ENCODE measurements at places on chromosomes 1 and 21. TPM values are rescaled to one million over a fixed set of nuclear protein-coding genes. Genes with fewer than 3 reads are reported as not detected.

The FMOD gene
- 0.45 TPM for total RNA-seq

The LDLRAD1 gene
- total RNA-seq, result not detected

DNA sequence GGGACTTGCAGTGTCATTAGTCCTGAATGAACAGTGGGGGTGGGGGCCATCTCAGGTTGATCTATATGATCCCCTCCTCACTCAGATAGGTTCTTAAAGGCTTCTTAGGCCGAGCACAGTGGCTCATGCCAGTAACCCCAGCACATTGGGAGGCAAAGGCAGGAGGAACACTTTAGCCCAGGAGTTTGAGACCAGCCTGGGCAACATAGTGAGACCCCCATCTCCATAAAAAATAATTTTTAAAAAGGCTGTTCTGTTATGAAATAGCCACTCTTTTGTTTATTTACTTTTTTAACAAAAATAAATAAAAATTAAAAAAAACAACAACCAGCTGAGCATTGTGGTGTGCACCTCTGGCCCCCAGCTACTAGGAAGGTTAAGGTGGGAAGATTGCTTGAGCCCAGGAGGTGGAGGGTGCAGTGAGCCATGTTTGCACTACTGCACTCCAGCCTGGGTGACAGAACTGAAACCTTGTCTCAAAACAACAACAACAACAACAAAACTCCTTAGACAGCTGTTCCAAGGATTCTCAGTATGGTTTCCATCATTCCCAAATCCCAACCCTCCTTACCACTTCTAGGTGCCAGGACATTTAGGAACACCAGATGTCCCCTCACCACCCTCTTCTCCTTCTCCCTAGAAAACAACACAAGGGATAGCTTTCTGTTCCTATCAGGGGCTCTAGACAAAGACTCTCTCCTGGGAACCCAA, 2.0 kb upstream of the TRAPPC3 start:
- no peak for DNase-seq

The SIKE1 gene
- 59.4 TPM for total RNA-seq

GRCh38 chr21:34570313-34570712, 44.6 kb downstream of the RCAN1 start:
- DNase-seq, result no peak

DNA sequence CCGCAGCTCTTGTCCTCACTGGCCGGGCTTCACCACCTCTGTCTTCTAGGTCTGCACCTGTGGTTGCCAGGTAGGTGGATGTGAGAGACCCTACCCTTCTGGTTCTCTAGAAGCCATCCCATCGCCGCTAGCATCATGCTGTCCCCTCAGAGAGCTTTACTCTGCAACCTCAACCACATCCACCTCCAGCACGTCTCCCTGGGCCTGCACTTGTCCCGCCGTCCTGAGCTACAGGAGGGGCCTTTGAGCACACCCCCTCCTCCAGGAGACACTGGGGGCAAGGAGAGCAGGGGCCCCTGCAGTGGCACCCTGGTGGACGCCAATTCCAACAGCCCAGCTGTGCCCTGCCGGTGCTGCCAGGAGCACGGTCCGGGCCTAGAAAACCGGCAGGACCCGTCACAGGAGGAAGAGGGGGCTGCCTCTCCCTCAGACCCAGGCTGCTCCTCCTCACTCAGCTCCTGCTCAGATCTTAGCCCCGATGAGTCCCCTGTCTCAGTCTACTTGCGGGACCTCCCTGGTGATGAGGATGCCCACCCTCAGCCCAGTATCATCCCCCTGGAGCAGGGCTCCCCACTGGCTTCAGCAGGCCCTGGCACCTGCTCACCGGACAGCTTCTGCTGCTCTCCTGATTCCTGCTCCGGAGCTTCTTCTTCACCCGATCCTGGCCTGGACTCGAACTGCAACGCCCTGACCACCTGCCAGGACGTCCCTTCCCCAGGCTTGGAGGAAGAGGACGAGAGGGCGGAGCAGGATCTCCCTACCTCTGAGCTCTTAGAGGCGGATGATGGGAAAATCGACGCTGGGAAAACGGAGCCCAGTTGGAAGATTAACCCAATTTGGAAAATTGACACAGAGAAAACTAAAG, 1.2 kb downstream of the RUSC1 start:
- DNase-seq, result no peak

- no peak for DNase-seq
Observed at GRCh38 chr1:55244476-55245099, 29.4 kb upstream of the USP24 start.

The SIK1 gene
- total RNA-seq, result 3.4 TPM

DNA sequence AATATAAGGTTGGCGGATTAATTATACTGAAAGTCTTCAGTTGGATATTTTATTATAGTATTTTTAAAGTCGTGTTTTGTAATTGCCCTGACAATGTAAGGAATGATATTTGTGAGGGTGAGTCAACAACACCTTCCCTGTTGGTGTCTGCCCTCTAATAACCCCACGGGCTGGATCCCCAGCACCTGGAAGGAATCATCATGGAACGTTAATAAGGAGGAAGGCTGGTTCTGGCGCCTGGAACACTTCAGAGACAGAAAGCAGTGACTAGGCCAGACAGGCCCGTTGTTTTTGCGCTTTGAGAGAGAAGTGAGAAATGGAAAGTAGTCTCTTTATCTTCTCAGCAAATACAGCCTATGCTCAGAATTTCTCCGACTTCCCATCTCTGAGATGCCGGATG, 31.6 kb downstream of the TEX35 start:
- no peak for DNase-seq

DNA sequence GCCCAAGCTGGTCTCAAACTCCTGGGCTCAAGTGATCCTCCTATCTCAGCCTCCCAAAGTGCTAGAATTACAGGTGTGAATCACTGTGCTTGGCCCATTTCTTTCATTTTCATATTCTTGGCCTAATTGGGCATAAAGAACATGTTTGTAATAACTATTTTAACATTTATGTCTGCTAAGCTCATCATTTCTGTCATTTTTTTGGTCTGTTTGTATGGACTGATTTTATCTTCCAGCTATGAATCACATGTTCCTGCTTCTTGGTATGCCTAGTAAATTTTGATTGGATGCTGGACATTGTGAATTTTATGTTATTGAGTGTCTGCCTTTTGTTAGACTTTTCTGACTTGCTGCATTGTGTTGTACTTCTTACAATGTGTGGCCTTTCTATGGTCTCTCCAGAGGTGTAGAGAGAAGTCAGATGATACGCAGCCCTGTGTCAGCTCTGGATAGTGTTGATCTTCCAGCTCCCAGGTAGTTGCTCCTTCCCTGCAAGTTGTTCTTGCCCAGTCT, 39.0 kb upstream of the PPM1J start:
- no peak for DNase-seq

- no peak for DNase-seq
Observed at GRCh38 chr1:242008826-242009495, 10.1 kb upstream of the MAP1LC3C start.

The RSPO1 gene
- not detected for total RNA-seq

DNA sequence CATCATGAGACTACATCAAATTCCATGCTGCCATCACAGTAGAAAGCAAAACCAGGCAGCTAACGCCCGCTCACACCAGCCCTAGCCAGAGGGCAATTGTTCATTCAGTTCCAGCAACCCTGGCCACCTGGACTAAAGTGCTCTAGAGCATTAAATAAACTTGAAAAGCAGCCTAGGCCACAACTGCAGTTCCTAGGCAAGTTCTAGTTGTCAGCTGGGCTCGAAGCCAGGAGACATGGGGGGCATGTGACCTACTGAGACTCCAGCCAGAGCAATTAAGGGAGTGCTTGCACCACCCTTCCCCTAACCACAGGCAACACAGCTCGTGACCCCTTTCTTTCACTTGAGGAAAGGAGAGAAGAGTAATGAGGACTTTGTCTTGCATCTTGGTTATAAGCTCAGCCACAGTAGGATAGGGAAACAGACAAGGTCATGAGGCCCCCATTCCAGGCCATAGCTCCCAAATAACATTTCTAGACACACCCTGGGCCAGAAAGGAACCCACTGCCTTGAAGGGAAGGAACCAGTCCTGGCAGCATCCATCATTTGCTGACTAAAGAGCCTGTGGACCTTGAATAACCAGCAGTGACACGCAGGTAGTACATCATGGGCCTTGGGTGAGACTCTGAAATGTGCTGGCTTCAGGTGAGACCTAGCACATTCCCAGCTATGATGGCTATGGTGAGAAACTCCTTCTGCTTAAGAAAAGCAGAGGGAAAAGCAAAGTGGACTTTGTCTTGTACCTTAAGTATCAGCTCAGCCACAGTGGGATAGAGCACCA, 77.0 kb downstream of the ZZZ3 start:
- no peak for DNase-seq

The RNU1-4 gene
- total RNA-seq, result 1,691 TPM

DNA sequence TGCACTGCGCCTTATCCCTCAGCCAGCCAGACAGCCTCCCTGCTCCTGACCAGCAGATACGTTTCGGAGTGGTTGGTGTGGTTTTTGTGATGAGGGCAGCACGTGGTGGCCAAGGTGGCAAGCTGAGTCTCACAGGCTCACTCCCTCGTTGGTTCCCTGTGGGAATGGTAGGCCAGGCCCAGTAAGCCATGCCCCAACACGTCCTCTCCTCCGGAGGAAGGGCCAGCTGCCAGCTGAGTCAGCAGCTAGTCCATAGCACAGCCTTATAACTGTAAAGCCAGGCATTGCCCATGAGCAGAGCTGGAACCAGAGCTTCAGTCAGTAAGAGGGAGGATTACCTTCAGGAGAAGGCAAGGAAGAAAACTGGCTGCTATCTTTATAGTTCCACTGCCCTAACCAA, 29.5 kb downstream of the SZRD1 start:
- no peak for DNase-seq

GRCh38 chr1:54849219-54850068, 37.6 kb downstream of the DHCR24 start:
- DNase-seq, result no peak

GRCh38 chr1:245378311-245378722, 223.5 kb downstream of the KIF26B start:
- no peak for DNase-seq

The TLR5 gene
- total RNA-seq, result 0.15 TPM

GRCh38 chr1:52216907-52217458, 75.1 kb downstream of the ZFYVE9 start:
- DNase-seq, result no peak

The S100A7 gene
- total RNA-seq, result not detected

GRCh38 chr1:87305151-87305550, 23.5 kb upstream of the LMO4 start:
- no peak for DNase-seq

The CHD1L gene
- 70.9 TPM for total RNA-seq

The ATP6V1G3 gene
- total RNA-seq, result not detected

GRCh38 chr1:42979036-42979430, 20.4 kb upstream of the SLC2A1 start:
- no peak for DNase-seq

GRCh38 chr1:21911205-21912001, 25.7 kb downstream of the HSPG2 start:
- no peak for DNase-seq

The CELA3A gene
- total RNA-seq, result not detected

- no peak for DNase-seq
Observed at GRCh38 chr1:203052601-203053000, 26.3 kb downstream of the PPFIA4 start.

- no peak for DNase-seq
Observed at GRCh38 chr1:154454386-154455120, 47.5 kb upstream of the TDRD10 start.

The RGS18 gene
- total RNA-seq, result 0.28 TPM

The DMRTA2 gene
- total RNA-seq, result not detected

GRCh38 chr1:89620664-89621063, 12.3 kb upstream of the LRRC8C start:
- no peak for DNase-seq

The KIAA0040 gene
- total RNA-seq, result 80.2 TPM

DNA sequence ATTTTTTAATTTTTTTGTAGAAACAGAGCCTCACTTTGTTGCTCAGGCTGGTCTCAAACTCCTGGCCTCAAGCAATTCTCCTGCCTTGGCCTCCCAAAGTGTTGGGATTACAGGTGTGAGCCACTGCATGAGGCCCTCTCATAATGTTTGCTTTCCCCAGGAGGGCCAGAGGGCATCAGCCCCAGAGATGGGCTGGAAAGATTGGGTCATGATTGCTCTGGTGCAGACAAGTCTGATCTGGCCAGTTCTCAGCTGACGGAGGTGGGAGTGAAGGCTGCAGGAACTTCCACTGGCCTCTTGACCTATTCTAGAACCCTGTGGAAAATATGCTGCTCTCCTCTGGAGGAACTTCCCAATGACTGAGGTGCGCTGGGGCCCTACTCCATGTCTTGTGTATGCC, 43.4 kb upstream of the RD3 start:
- DNase-seq, result no peak

The MX2 gene
- total RNA-seq, result 167 TPM

The SLAMF7 gene
- 13.7 TPM for total RNA-seq

The LEMD1 gene
- 1.1 TPM for total RNA-seq

GRCh38 chr1:8018492-8019228, 7.4 kb downstream of the ERRFI1 start:
- DNase-seq, result no peak

DNA sequence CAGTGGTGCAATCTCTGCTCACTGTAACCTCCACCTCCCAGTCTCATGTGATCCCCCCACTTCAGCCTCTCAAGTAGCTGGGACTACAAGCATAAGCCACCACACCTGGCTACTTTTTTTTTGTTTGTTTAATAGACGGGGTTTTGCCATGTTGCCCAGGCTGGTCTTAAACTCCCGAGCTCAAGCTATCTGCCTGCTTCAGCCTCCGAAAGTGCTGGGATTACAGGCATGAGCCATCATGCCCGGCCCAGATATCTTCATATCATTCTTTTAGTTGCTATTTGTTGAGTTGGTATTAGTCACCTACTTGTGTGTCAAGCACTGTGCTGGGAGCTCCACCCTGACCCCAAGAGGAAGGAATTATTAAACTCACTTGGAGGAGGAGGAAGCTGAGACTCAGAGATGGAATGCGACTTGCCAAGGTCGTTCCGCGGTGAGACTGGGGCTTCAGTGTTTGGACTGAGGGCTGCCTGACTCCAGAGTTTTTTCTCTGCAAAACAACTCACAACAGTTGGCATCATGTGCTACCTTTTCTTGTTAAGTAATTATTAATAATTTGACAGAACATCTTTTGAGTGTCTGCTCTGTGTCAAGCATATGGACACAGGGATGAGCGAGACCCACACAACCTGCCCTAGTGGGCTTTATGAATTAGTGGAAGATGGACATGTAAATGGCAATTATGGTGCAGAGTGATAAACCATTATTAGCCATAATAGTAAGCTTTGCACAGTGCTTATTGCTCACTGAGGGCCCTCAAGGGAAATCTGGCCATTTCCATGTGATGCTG, 132.0 kb downstream of the FOXD2 start:
- DNase-seq, result no peak

The CELA2B gene
- not detected for total RNA-seq

The PHACTR4 gene
- total RNA-seq, result 24.8 TPM

The EFNA4 gene
- total RNA-seq, result 8.5 TPM

The IL20 gene
- total RNA-seq, result not detected
